ENCODE measurements at places on chromosomes 13 and 19.

GRCh38 chr19:9075064-9075949, 11.6 kb upstream of the OR1M1 start:
- DNase-seq, result peak; percentile 3

DNA sequence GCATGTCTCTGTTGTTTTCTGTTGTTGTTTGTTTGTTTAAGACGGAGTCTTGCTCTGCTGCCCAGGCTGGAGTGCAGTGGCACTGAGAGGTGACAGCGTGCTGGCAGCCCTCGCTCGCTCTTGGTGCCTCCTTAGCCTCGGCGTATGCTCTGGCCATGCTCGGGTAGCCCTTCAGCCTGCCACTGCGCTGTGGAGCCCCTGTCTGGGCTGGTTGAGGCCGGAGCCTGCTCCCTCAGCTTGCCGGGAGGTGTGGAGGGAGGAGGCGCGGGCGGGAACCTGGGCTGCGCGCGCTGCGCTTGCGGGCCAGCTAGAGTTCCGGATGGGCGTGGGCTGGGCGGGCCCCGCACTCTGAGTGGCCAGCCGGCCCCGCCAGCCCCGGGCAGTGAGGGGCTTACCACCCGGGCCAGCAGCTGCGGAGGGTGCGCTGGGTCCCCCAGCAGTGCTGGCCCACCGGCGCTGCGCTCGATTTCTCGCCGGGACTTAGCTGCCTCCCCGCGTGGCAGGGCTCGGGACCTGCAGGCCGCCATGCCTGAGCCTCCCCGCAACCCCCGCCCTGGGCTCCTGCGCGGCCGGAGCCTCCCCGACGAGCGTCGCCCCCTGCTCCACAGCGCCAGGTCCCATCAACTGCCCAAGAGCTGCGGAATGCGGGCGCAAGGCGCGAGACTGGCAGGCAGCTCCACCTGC, 6.6 kb upstream of the ZNF329 start:
- DNase-seq, result no peak

GRCh38 chr19:7970716-7971448, 27.4 kb upstream of the TIMM44 start:
- no peak for DNase-seq

- DNase-seq, result no peak
Measured at GRCh38 chr13:94333131-94333820, 146.2 kb downstream of the DCT start.

- DNase-seq, result no peak
Measured at GRCh38 chr19:10474962-10475451, 28.1 kb downstream of the KEAP1 start.

DNA sequence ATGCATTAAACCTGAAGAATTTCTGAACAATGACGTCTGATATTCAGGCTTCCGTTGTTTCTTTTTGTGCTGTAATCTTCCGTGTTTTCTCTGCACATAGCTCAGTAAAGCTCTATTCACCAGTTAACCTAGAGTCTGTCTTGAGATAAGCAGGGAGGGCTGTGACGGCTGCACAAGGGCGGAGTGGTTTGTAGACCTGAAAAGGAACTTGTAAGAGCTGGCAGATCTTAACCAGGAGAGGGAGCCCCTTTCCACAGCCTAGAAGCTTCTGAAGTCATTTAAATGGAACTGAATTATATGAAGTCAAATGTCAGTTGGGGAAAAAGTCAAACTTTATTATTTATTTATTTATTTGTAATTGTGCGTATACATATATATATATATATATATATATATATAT, 27.5 kb downstream of the DPRX start:
- DNase-seq, result no peak

GRCh38 chr19:35993923-35994598, 927 bp upstream of the SDHAF1 start:
- no peak for DNase-seq

DNA sequence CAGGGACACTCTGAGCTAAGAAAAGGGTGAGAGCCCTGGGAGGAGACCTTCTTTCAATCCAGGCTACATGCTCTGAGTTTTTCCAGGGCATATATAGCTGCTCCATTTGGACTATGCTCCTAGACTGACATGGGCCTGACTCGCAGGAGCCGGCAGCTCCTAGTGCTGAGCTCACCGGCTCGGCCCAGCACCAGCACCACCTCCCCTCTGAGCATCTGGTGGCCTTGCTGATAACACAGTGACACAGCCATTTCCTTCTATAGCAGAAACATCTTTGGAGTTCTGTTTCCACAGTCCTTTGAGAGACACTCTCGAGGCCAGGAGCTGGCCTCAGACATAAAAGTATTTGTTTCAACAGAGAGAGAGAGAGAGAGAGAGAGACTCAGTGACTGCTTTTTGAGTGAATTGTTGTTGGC, 184.9 kb downstream of the TM9SF2 start:
- DNase-seq, result no peak

- DNase-seq, result no peak
Measured at GRCh38 chr19:55493052-55493644, 4.9 kb downstream of the SSC5D start.

DNA sequence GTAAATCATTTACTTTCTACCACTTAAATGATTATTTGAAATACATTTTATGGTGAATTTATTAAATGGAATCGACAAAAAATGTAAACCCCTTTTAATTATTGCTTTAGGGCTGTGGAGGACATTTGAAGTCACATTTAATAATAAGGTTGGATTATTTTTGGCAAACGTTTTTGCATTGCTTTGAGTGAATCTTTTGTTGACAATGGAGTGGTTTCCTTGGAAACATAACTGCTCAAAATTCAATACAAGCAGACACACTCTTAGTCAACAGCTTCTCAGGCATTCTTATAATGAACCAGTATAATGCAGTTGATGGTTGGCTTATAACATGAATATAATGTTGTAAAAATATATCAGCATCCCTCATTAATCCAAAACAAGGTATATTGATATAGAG, 104.7 kb downstream of the DCLK1 start:
- no peak for DNase-seq

DNA sequence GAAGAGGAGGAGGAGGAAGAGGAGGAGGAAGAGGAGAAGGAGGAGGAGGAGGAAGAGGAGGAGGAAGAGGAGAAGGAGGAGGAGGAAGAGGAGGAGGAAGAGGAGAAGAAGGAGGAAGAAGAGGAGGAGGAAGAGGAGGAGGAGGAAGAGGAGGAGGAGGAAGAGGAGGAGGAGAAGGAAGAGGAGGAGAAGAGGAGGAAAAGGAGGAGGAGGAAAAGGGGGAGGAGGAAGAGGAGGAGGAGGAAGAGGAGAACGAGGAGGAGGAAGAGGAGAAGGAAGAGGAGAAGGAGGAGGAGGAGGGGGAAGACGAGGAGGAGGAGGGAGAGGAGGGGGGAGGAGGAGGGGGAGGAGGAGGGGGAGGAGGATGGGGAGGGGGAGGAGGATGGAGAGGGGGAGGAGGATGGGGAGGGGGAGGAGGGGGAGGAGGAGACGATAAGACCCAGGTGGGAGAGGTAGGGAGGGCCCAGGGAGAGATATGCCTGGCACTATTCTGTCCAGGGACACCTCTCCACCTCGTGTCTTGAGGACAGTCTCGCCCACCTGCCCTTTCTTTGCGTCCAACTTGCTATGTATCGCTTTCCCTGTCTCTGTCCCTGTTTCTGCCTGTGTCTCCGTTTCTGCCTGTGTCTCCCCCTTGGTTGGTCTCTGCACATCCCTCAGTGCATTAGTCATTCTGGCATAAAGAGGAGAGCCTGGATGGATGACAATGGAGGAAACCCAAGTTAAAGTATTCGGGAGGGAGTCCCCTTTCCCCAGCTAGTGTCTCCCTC, 7.1 kb upstream of the KLK5 start:
- DNase-seq, result no peak

GRCh38 chr13:99746637-99747402, 224.7 kb downstream of the ZIC5 start:
- DNase-seq, result no peak

- no peak for DNase-seq
Measured at GRCh38 chr13:110047496-110047895, 259.5 kb downstream of the COL4A1 start.

DNA sequence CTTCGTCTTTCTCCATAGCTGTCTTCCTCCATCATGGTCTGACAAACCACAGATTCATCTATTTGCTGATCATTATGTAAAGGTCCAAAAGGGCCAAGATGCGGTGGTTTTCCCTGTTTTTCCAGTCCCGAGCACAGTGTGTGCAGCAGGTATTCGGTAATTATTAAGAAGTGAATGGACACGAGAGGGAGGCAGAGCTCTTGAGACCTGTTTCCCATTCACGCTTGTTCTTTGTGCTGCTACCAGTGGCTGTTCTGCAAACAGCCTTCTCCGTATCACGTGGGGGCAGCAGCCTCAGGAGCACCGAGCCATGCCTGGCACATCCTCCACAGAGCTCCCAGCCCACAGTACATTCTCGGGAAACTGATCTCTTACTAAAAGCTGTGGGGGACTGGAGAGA, 50.3 kb downstream of the CCDC70 start:
- no peak for DNase-seq

DNA sequence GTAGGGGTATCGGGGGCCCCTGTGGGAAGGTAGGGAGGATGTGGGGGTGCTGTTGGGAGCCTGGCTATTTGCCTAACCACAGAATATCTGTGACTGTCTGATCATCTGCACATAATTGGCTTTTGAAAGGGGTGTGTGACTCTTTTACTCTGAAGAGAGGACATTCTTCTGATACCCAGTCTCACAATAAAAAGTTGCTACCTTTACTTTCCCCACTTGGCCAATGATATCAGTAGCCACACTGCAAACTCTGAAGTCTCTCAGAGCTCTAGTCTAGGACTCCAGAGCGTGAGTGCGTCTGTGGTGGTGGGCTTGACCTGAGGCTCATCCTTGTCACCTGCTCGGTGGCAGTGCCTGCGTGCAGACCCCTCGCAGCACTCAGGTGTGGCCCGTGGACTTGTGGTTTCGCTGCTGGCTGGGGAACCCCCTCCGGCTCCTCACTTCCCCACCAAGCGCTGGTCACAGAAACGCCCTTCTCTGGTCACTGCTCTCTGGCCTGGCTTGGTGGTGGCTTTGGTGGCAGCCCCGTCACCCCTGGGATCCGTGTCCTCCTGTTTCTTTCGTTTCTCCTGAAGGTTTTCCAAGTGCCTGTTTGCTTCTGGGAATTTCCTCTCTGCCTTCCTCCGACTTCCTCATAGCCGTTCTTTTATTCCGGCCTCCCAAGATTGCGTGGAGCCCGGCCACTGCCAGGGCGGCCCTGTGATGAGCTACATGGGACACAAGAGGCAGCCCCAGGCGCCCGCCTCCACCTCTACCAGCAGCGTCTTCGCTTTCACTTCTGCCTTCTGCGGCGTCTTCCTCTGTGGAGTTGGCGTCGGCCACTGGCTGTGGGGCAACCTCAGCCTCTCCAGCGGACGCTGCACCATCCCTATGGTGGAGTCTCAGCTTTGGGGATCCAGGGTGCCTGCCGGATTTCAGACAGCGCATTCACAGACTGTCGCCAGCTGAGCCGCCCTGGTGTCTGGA, 78.0 kb downstream of the ATP11A start:
- DNase-seq, result no peak

- no peak for DNase-seq
Measured at GRCh38 chr13:91592056-91593014, 193.9 kb downstream of the GPC5 start.

- no peak for DNase-seq
Measured at GRCh38 chr13:40390401-40390916, 276.0 kb downstream of the FOXO1 start.

DNA sequence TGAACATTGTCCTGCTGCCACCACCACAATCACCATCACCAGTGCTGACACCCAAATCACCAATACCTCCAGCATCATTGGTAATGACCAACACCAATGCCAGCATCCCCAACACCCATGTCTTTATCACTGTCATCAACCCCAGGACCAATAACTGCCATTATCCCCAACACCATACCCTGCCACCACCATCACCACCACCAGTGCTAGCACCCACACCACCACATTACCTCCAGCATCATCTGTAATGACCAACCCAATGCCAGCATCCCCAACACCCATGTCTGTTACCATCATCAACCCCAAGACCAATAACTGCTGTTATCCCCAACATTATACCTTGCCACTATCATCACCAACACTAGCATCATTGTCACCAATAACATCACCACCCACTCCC, 2.6 kb downstream of the LGI4 start:
- no peak for DNase-seq

- DNase-seq, result no peak
Measured at GRCh38 chr19:32688311-32688710, 3.3 kb upstream of the NUDT19 start.

- no peak for DNase-seq
Measured at GRCh38 chr19:30223866-30224688, 148.1 kb upstream of the ZNF536 start.

GRCh38 chr13:111654531-111654930, 334.1 kb downstream of the TEX29 start:
- no peak for DNase-seq

GRCh38 chr19:51129716-51130115, 5.0 kb downstream of the SIGLEC9 start:
- no peak for DNase-seq

All from BJ (cell line).